Substantia nigra (tissue), 51 donors: ENCODE measurements at places on chromosomes 12 and 14.

- no peak for DNase-seq
Measured at GRCh38 chr12:59600171-59600570, 4.3 kb downstream of the SLC16A7 start.

- DNase-seq: no peak
Measured at GRCh38 chr12:103273645-103274044, 222.1 kb downstream of the C12orf42 start.

GRCh38 chr12:102917026-102917787 is at the start of gene PAH:
Gene PAH (minus strand): TSS chr12:102917244. CDS start chr12:102917130, 114 bp downstream.
- DNase-seq: no peak

GRCh38 chr12:132456944-132457495 is 32.9 kb upstream of the FBRSL1 start:
- DNase-seq: no peak

GRCh38 chr12:118436002-118436730 is 59.8 kb downstream of the SUDS3 start:
- no peak for DNase-seq

DNA sequence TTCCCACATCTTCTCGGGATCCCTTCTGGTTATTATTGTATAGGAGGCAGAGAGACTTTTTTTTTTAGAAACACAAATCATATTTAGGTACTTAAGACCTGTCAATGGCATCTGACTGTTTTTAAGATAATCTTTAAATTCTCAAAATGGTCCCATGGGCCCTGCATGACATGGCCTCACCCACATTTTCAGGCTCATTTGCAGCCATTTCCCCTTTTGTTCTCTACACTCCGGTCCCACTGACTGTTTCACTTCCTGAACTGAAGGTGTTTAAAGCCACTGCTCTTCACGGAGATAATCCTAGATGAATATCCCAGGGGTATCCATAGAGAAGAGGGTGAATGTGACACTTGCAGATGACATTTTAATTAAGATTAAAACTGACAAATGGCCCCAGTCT is 12.3 kb upstream of the C12orf71 start:
- no peak for DNase-seq

DNA sequence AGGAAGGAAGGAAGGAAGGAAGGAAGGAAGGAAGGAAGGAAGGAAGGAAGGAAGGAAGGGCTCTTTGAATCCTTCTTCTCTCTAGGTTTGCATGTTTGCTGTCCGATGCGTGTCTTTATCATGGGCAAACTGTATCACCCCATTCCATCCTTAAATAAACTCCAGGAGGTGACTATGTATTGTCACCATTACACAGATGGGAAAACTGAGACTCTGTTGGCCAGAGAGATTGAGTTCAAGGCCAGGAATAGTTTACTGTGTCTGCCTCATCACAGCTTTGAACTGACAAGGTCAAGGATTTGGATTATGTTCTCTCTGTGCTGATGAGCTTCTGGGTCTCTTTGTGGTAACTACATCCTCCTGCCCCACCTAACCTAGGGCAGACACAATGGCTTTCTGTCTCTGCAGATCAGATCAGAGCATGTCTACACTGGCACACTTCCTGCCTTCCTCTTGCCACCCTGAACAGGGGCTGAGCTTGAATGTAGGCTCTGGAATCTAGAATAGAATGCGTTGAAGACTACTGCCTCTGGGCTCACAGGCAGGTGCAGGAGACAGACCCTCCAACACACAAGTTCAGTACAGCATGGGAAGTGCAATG is 78.9 kb upstream of the MAP1LC3B2 start:
- no peak for DNase-seq

- DNase-seq: no peak
Measured at GRCh38 chr14:59997449-59997848, 77.5 kb downstream of the LRRC9 start.

GRCh38 chr12:127629066-127629820 is 637.7 kb upstream of the TMEM132C start:
- DNase-seq: no peak
